ENCODE measurements at places on chromosomes 7 and 10.
A peak's percentile ranks its signal among the peaks of the same experiment; 100 is the strongest.

- DNase-seq: no peak
These were observed 236.5 kb downstream of the ARL4A start for GRCh38 chr7:12923971-12924370.

GRCh38 chr7:86391813-86392212 lies 251.9 kb upstream of the GRM3 start:
- DNase-seq: no peak

DNA sequence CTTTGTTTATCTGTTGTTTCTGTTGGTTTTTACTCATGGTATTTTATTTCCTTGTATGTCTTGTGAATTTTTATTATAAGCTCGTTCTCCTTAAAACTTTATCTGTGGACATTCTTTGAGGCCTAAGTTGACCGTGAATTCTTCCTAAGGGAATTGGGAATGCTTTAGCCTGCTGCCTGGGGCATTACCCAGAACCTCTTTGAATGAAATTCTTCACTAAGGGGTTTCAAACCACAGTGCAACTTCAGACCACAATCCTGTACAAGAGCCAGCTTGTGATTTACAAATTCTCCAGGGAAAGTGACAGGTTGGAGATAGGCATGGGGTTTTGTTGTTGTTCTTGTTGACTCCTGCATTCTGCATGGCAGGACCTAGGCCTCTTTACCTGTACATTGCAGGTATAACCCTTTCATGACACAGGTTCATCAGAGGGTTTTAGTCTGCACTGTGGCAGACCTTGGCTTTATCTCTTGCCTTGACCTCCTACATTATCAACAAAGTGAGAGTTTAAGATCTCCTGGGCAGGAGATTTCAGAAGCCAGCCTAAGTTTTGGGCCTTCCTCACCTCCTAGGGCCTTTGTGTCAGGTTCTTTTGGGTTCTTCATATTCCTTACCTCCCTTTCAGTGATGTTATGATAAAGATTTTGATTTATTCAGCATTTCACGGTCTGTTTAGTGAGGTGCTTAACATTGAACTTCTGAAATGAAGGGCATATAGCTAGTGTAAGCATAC lies 70.2 kb downstream of the ABCC2 start:
- no peak for DNase-seq

DNA sequence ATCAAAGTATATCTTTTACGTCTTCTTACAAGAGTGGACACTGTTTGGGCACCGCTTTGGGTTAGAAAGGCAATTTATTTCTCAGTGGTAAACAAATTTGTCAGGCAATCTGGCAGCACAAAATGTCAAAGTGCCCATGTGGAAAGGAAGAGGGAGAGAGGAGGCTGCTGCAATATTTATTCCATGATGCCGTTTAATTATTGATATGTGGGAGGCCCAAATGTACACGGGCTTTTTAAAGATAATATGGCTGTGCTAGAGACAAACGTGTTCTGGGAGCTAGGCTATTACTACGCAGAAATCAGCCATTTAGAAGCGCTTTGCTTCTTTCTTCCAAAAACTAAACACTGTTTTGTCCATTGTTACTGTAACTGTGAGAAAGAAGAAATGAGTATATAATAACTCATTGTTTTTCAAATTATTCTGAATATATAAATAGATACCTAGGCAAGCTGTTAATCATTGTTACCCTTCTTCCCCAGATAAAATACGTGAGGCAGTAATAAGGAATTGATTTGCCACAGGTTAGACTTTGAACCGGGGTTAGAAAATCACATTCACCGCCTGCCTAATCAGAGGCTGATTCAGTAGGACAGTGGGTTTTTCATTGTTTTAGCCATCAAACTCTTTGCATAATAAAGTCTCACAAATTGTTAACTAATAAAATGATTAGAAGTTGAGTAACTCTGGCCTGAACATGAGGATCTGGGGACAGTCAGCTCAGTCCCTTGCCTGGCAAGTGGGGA lies 116.5 kb upstream of the FRMD4A start:
- no peak for DNase-seq

- DNase-seq: no peak
These were observed 158.0 kb downstream of the PAXIP1 start for GRCh38 chr7:154844955-154845354.

- no peak for DNase-seq
These were observed 54.4 kb downstream of the SH3PXD2A start for GRCh38 chr10:103800789-103801540.

DNA sequence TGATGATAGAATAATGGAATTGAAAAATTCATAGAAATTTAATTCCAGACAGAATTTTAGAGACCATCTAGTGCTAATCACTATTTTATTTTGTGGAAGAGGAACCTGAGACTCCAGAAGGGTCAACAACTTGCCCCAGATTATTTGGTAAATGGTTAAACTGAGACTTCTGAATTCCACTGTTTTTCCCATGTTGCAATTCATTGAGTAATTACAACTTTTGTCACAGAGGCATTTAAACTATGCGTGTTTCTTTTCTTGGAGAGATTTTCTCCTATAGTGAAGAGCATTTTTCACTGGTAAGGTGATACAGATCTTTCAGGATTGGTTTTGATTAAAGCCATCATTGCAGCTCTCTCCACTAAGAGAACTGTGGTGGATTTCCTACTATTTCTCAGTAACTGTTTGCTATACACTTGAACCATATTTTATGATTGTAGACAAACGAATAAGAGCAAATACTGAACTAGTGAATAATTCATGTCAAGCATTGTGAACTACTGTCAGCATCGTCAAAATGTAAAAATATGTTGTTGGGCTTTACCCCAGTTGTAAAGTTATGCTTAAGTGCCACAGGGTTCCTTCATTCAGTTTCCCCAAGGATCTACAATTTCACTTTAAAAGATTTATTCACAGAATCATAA lies 26.5 kb downstream of the LRGUK start:
- no peak for DNase-seq

GRCh38 chr7:158267742-158268435 lies 319.7 kb downstream of the PTPRN2 start:
- DNase-seq: no peak

DNA sequence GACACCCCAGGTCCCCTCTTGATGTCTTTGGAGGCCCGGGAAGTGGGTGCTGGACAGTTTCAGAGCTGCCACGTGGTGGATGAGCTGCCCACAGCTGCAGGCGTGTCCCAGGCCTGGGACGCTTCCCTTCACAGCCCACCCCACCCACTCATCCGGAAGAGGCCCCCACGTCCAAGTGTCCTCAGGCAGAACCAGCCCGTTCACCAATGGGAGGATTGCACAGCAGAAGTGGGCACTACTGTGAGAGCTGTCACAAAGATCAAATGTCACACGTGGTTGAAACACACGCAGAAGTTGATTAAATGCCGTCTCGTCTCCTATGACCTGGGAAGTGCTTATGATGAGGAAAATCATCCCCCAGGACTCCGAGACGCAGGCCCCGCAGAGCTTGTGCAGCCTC lies 52.9 kb downstream of the STK32C start:
- DNase-seq: no peak

- no peak for DNase-seq
These were observed 310.7 kb downstream of the PRKG1 start for GRCh38 chr10:51384971-51385370.

DNA sequence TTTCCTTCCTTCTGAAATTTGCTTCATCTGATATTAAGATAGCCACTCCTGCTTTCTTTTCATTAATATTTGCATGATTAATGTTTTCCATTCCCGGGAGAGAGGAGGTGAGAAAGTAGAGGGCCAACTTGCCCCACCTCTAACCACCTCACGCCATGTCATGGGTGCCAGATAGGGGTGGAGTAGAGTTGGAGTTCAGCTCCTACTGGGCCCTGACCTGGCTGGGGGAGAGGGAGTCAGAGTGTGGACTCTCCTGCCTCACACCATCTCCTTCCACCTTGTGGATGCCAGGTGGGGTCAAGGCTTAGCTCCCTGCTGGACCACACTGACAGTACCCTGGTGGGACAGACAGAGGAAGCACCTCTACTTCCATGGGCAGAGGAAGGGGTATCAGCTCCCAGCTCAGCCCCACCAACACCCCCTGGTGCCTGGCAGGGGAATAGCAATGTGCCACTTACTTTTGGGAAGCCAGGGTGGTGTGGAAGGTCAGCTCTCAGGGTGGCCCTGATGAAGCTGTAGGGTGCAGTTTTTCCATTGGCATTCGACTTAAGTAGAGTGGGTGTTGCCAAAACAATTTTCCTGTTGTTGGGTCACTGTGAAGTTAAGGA lies 28.0 kb downstream of the CHST12 start:
- DNase-seq: no peak

- DNase-seq: no peak
These were observed 126.3 kb downstream of the TAX1BP1 start for GRCh38 chr7:27866256-27866655.

- DNase-seq: no peak
These were observed 224.7 kb upstream of the ADARB2 start for GRCh38 chr10:1961989-1962388.

GRCh38 chr7:40833888-40834234 lies 699.1 kb downstream of the SUGCT start:
- no peak for DNase-seq

DNA sequence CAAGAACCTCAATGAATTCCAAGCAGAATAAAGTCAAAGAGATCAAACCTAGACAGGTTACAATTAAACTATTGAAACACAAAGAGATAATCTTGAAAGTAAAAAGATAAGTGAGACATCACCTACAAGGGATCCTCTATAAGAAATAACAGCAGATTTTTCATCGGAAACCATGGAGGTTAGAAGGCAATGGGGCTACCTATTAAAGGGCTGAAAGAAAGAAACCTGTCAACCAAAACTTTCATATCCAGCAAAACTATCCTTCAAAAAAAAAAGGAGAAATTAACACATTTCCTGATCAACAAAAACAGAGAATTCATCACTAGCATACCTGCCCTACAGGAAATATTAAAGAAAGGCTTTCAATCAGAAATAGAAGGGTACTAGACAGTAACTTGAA lies 244.9 kb downstream of the ARHGAP12 start:
- no peak for DNase-seq

GRCh38 chr7:30932562-30932961 lies 20.9 kb downstream of the AQP1 start:
- DNase-seq: peak; percentile 31

- DNase-seq: no peak
These were observed 72.5 kb downstream of the CHRM2 start for GRCh38 chr7:136940917-136941316.

GRCh38 chr10:6174201-6174874 lies 28.4 kb upstream of the PFKFB3 start:
- no peak for DNase-seq

DNA sequence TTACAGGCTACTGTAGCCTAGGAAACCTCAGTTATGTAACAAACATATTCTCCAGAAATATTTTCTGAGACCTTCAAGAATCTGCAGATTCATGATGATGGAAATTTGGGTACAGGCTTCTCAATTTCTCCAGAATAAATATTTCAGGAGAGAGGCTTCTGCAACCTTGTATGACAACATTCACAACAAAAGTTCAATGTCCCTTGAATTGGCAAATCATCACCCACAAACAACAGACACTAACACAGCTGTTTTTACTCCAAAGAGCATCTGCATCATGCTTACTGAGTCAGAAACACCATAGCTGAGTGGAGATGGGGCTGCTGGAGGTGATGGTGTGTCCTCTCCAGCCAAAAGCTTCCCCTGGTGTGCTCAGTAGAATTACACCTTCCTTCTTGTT lies 9.3 kb upstream of the COBL start:
- no peak for DNase-seq

DNA sequence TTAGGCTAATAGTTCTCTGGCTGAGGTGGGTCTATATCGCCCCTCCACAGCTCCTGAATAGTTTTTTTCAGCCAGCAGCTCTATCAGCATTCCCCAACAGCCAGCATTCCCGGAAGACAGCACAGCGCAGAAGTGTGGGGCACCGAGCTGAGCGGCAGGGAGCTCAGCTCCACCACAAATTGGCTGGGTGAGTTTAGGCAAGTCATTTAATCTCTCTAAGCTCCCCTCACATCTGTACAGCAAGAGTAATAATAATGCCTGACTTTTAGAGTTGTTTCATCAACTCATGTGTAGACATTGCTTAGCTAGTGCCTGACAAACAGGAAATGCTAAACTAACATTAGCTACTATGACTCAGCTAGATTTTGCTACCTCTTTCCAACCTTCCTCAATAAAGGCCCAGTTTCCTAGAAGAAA lies 247.9 kb upstream of the PTN start:
- DNase-seq: no peak

- DNase-seq: no peak
These were observed 101.7 kb downstream of the SLC16A9 start for GRCh38 chr10:59607970-59608369.

DNA sequence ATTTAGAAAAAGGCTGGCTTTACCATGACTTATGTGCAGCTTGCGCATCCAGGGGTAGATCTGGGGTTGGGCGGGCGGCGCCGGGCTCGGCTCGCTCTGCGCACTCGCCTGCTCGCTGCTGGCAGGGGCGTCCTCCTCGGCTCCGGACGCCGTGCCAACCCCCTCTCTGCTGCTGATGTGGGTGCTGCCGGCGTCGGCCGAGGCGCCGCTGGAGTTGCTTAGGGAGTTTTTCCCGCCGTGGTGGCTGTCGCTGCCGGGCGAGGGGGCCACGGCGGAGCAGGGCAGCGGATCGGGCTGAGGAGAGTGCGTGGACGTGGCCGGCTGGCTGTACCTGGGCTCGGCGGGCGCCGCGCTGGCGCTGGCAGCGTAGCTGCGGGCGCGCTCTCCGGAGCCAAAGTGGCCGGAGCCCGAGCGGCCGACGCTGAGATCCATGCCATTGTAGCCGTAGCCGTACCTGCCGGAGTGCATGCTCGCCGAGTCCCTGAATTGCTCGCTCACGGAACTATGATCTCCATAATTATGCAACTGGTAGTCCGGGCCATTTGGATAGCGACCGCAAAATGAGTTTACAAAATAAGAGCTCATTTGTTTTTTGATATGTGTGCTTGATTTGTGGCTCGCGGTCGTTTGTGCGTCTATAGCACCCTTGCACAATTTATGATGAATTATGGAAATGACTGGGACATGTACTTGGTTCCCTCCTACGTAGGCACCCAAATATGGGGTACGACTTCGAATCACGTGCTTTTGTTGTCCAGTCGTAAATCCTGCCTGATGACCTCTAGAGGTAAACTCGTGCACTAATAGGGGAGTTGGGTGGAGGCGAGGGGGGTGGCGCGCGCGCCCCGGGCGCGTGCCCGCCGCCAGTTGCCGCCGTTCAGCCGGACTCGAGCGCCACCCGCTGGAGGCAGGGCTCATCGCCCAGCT lies at the start of gene HOXA5:
HOXA5 (minus strand) TSS at position 659 of the 927 bp plus-strand sequence; CDS start at position 585, 74 bp downstream.
- no peak for DNase-seq

GRCh38 chr7:74515276-74515675 lies 61.6 kb downstream of the GTF2IRD1 start:
- no peak for DNase-seq
